ENCODE measurements at places on chromosomes 5 and 9.

DNA sequence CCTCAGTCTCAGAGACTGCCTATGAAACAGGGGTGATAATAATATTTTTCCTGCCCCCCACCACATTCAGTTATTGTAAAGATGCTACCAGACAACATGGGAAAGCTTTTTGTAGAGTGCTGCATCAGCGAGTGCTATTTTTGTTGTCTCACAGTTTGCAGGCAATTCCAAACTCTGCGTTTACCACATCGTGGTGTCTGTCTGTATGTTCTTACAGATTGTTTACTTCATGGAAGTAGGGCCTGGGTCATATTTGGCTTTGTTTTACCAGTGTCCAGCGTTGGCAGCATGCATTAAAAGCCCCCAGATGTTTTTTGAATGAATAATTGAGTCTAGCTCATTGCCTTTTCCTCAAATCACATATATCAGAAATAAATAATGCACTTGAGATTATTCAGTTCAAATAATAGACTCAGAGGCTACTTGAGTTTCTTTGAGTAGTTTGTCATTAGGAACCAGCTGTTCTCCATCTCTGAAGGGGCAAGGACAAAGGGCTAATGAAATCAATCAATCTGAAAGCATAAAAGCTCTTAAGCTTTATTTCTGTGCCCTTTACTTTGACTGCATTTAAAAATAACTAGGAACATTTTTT lies 243.7 kb downstream of the CWC27 start:
- no peak for DNase-seq

GRCh38 chr5:149937610-149938009 lies 7.0 kb downstream of the PDE6A start:
- DNase-seq, result peak; percentile 69

DNA sequence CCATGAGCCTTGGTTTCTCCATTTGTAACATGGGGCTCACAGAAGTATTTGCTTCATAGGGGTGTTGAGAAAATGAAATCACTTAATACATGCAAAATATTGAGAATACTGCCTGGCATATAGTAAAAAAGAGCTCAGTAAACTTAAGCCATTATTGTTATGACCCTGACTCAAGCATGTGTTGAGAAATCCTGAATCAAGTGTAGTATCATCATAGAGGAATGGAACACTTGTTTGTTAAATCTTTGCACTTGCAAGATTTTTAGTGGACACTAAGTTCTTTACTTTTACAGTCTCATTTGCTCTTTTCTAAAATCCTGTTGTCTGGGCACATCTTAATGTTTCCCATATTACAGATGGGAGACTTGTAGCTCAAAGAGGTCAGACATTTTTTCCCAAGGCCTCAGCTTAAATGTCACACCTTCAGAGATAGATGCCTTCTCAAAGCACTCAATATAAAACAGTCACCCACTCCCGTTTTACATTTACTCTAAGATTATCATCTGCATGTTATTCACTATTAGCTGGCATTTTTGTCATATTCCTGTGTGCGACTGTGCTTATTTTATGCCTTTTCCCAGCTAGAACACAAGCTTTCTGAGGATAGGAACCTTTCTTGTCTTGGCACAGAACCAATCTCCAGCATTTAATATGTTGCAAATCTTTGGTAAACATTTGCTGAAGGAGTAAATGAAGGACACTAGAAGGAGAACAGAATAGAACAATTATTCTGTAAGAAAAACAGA lies 250.0 kb upstream of the TNC start:
- no peak for DNase-seq

DNA sequence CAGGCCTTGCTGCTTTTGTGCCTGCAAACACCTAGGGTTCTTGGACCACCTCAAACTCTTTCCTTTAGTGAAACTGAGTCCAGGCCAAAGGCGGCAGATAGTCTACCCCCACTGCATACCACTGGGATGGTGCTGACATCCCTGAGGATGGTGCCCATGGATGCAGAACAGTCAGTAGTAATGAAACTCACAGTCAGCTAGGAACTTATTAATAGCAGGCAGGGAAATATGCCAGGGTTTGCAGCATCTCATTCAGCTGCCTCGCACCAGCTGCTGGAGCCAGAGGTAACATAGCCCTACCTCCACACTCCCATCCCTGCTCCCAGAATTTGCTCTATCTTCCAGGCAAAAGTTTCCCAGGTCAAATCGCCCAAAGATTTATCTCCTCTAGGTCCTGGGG lies 189.1 kb downstream of the SREK1 start:
- DNase-seq, result no peak

DNA sequence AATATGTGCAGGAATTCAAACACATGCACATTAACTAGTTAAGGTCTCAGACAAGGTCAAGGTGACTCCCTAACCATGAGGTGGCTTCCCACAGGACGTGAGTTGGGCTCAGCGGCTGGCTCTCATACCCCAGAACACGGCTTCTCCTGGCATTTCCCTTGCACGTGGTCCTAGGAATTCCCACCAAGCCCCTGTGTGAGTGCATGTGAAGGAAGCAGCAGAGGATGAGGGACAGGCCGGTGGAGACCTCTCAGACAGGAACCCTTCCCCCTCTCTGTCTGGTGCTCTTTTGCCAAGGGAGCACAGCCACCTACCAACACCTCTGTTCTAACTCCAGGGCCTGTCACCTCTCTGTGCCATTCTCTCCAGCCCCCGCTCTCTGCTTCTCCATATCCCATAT lies 271.0 kb downstream of the FSTL4 start:
- no peak for DNase-seq

- DNase-seq, result no peak
Measured at GRCh38 chr9:99118782-99119466, 14.0 kb downstream of the TGFBR1 start.

- DNase-seq, result peak; percentile 47
Measured at GRCh38 chr5:96875791-96876291, 459 bp upstream of the ERAP2 start.

DNA sequence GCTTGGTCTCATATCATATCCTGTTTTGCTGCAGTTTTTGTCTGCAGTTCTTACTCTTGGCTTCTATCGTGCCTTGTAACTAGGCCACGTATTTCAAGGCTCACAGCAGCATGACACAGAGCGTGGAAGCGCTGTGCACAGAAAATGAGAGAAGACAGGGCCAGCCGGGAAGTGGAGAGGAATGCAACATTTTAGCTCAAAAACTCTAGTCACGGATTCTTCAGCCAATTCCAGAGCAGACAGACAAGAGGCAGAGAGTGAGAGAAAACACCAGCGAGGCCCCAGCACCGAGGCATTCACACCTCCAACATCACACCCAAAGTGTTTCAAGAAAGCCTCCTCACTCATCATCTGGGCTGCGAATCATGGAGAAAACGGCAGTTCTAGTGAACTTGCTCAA lies 160.8 kb downstream of the DNAH5 start:
- DNase-seq, result no peak

GRCh38 chr9:91289244-91289643 lies 72.5 kb downstream of the AUH start:
- no peak for DNase-seq

- DNase-seq, result no peak
Measured at GRCh38 chr5:126976520-126977172, 53.7 kb downstream of the MARCHF3 start.

GRCh38 chr9:71079451-71079850 lies 42.0 kb downstream of the TRPM3 start:
- DNase-seq, result peak; percentile 37

DNA sequence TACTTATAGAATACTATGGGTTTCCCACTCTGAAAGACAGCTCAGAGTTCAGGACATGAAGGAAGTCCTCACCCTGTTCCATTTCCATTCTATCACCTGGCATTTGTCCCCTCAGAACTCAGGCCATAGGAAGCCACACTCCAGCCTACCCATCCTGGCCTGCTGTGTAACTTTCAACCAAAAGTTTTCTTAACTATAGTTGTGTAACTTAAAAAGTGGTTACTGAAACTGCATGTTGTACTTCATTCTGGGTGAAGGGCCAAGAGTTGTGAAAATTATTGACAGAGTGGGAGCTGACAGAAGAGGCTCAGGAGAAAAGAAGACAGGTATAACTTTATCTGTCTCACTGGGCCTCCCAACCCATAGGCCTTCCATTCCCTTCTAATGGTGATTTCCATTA lies 212.5 kb downstream of the RAB3C start:
- DNase-seq, result no peak

- DNase-seq, result peak; percentile 30
Measured at GRCh38 chr9:127448112-127448805, 2.9 kb downstream of the RPL12 start.

DNA sequence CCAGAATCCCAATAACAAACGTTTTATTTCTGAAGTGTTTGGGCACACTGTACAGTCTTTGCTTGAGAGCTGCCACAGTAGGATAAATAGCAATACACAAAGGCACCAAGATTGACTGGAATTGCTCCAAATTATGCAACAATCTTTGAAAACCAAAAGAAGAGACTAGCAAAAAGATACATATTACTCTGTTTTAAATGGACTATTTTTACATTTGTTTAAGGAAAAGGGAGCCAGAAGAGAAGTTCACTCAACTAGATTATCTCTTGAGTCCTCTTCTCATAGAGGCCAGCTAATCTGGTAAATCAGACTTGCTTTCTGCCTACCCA lies 385.0 kb upstream of the SLC30A5 start:
- DNase-seq, result no peak

DNA sequence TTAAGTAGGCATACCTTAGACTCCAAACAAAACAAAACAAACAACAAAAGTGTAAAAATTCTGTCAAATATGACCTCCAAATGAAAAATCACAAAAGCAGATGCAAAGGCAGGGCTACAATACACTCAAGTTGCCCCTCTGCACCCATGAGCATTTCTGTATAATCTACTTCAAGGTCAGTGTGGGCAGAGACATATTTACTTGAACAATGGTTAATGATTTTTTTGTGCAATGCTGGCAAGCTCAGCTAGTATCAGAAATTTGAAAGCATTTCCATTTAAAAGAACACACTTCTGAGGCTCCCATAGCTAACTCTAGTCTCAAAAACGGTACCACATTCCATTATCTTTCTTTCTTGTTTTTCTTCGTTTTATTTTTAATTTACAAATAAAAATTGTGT lies 57.9 kb downstream of the PLCXD3 start:
- DNase-seq, result no peak

GRCh38 chr5:139783436-139783965 lies 12.1 kb upstream of the PSD2 start:
- no peak for DNase-seq

GRCh38 chr9:17509151-17509550 lies 69.7 kb upstream of the SH3GL2 start:
- DNase-seq, result no peak

GRCh38 chr5:175123542-175123941 lies 320.4 kb downstream of the DRD1 start:
- DNase-seq, result peak; percentile 20

DNA sequence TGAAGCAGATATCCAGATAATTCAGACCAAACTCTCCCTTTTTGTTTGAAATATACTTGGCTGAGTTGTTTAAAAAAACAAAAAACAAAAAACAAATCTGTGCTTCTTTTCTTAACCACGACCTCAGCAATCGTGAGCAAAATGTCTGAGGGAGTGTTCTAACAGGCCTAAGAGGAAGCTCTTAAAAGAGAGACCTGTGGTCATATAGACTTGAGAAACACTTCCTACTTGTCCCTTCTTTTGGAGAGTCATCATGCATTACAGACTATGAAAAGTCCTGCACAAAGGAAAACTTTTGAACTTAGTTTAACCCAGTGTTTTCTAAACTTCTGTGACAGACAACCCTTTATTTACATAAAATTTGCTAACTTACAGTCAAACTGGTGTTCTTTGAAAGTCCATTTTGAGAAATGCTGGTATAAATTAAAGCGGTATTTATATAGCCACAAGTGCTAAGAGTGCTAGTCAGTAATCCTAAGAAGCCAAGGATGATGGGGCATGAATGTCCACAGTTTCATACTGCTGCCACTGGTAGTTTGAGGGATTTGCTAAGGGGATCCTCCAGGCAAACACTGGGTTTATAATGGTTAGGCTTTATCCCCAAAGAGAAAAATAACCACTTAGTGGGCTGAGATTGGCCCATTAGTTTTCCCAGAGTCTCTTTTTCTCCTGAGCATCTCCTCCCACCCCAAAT lies 199.8 kb downstream of the LRRC70 start:
- DNase-seq, result no peak

DNA sequence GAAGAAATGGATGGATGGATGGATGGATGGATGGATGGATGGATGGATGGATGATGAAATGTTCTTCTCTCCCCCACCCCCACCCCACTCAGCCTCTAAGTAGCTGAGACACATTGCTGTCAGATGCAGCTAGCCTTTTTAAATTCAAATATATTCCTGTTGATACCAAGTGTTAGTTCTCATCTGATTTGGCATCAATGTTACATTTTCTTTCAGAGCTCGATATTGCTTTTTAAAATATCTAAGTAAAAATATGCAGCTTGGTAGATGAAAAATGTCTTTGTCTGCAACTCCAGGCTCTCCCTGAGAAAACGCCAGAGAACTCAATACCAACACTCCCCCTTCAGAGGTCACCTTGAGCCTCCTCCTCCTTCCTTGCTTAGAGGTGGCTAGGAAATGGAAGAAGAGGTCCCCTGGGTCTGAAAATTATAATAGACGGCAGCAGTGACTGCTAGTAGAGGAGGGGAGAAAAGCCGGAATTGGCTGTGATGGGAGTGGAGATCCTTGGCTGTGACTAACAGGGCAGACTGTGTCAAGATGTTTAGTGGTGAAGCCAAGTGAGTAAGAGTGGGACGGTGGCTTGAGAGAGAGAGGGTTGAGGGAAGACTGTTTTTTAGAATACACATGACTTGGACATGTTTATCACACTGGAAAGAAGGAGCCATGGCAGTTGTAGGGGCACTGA lies 156.0 kb downstream of the ZNF462 start:
- no peak for DNase-seq
